ENCODE measurements at places on chromosomes 1 and 21. TPM values are rescaled to one million over a fixed set of nuclear protein-coding genes. Genes with fewer than 3 reads are reported as not detected.

Gene RNU1-2
- total RNA-seq, result 2,224 TPM

Gene CFHR5
- total RNA-seq, result not detected

Gene RAP1GAP
- 1.2 TPM for total RNA-seq

Gene SH2D2A
- 0.25 TPM for total RNA-seq

Gene C8A
- total RNA-seq, result not detected

Gene PGD
- total RNA-seq, result 163 TPM

Gene ZMYND12
- total RNA-seq, result 0.66 TPM

Gene UBAP2L
- total RNA-seq, result 87.3 TPM

Gene RGS1
- not detected for total RNA-seq

Gene CFHR3
- total RNA-seq, result not detected

Gene OR2L2
- under 0.01 TPM for total RNA-seq

Gene CCDC24
- 5.9 TPM for total RNA-seq

Gene DYNLT5
- 2.7 TPM for total RNA-seq

Gene ECM1
- 9.5 TPM for total RNA-seq

Gene MX2
- 0.87 TPM for total RNA-seq

Gene SPTA1
- total RNA-seq, result not detected

Gene F13B
- total RNA-seq, result not detected

Gene CRTC2
- total RNA-seq, result 2.5 TPM

Gene CYB5RL
- 6.6 TPM for total RNA-seq

Gene SPATA17
- total RNA-seq, result 0.50 TPM

Gene TMEM200B
- total RNA-seq, result 21.0 TPM

Gene TBX15
- not detected for total RNA-seq

Gene NMNAT2
- 0.50 TPM for total RNA-seq

Gene TP73
- under 0.01 TPM for total RNA-seq

Gene SLC6A17
- total RNA-seq, result 2.4 TPM

Gene FNDC5
- total RNA-seq, result 0.22 TPM

Gene GNG5
- total RNA-seq, result 15.4 TPM

Gene TRABD2B
- not detected for total RNA-seq

Gene ENTREP3
- total RNA-seq, result 9.6 TPM

Gene FCAMR
- not detected for total RNA-seq

Gene TFF2
- total RNA-seq, result not detected

Gene ERICH3
- not detected for total RNA-seq

Gene ETNK2
- total RNA-seq, result 10.0 TPM

Gene CSMD2
- total RNA-seq, result 10.1 TPM

Gene TMEM52
- 0.11 TPM for total RNA-seq

Gene TSTD1
- total RNA-seq, result 3.4 TPM

Gene ZBTB8B
- not detected for total RNA-seq

Gene RGS4
- total RNA-seq, result 486 TPM

Gene ADORA1
- 7.5 TPM for total RNA-seq

Gene RPE65
- not detected for total RNA-seq

Gene NUP210L
- total RNA-seq, result under 0.01 TPM

Measured in uterine smooth muscle cell (primary cell).